Heart left ventricle (tissue), 16 donors: ENCODE measurements at places on chromosomes 6 and 20. TPM values are rescaled to one million over a fixed set of nuclear protein-coding genes. Genes with fewer than 3 reads are reported as not detected.

GRCh38 chr20:24685736-24686135, 216.3 kb downstream of the SYNDIG1 start:
- no peak for DNase-seq

The COL10A1 gene
- total RNA-seq: not detected

- DNase-seq: no peak
Observed at GRCh38 chr6:28315628-28316027, 20.3 kb downstream of the ZSCAN31 start.

- DNase-seq: no peak
Observed at GRCh38 chr6:15577550-15578171, 85.2 kb downstream of the DTNBP1 start.

DNA sequence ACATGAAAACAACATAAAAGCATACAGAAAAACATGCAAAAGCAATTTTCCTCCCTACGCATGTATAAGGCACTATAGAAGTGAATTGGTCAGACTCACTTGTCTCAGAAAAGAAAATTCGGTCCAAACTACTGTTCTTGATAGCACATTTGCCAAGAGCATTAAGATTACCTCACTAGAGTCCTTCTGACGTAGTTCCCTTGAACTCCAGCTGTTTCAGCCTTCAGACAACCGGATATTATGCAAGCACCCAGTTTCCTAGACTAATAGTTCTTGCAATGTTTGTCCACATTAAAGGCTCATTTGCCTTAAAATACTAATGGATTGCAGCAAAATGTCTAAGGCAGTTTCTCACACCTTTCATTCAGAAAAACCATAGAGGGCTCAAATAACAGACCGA, 2.5 kb upstream of the CASS4 start:
- DNase-seq: no peak

- no peak for DNase-seq
Observed at GRCh38 chr6:2865694-2866151, 24.1 kb upstream of the SERPINB1 start.

GRCh38 chr6:140669321-140669720, 1294.9 kb upstream of the CITED2 start:
- no peak for DNase-seq

DNA sequence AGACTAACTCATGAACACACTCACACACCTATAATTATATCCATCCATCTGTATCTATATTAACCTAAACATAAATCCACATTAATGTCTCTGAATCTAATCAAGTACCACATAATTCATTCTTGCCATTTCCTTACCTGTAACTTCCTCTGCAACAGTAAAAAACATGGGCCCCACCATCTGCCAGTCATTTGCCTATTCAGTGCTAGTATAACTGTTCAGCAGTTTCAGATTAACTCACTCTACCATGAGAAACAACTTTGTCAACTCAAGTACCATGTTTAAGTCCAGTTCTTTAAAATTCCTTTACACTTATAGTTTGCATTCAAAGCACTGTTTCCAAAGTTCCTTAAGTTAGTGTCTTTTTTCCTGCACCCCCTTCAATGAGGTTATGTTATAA, 68.8 kb downstream of the LAMP5 start:
- no peak for DNase-seq

GRCh38 chr20:22462975-22463914, 121.1 kb downstream of the FOXA2 start:
- no peak for DNase-seq

- no peak for DNase-seq
Observed at GRCh38 chr20:48139262-48140041, 354.2 kb upstream of the SULF2 start.

DNA sequence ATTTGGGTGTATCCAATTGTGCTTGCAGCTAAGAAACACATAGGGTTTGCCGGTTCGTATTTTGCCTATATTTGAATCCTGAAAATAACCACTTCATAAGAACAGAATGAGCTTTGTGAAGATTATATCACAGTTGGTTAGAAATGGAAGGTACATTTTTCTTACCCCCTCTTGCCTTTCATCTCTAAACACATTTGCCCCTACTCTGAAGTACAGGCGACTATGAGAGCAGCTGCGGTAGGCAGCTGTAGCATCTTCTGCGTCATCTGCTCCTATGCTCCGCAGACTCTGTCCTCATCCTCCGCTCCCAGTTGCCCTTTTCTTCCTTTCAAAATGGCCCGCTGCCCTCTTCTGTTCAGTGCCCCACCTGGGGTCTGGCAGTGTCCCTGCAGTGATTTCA, 47.6 kb upstream of the REV3L start:
- no peak for DNase-seq

The SRMS gene
- total RNA-seq: not detected

DNA sequence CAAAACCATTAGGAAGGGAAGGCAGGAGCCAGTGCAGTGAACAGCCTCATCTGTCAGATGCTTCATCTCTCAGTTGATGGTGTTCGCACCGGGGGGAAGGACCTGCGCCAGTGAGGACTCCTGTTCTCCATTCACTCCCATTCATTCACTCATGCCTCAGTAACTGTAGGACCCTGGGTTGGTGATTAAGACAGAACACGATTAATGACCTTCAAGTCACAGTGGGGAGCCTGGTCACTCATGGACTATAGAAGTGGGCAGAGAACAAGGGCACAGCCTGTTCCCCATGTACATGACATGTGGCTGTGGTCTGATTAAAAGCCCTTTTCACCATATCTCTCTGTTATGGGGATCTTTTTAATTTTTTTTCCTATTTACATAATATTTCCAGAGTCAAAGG, 113.3 kb downstream of the RPS12 start:
- DNase-seq: no peak

DNA sequence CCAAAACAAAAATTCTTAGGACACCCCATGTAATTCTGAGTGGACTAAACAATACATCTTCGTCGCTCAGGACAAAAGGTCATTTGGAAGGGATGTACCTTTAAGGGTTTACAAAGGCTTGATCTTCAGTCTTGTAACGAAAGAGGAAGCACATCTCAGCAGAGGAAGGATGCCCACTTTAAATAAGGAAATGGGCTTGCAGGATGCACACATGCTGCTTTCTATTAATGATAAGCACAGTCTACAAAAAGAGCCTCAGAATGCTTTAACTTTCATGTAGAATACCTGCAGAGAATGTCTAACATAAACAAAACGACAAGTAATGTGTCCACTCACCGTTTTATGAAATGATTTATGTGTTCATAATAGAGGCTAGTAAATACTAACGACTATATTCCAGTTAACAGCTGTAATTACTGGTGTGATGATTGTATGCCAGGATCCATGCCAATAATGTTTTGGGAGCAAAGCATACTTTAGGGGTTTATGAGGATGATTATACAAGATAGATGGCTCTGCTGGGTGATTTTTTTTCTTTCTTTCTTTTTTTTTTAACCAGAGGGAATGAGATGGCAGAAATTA, 216.9 kb downstream of the GMDS start:
- DNase-seq: no peak

DNA sequence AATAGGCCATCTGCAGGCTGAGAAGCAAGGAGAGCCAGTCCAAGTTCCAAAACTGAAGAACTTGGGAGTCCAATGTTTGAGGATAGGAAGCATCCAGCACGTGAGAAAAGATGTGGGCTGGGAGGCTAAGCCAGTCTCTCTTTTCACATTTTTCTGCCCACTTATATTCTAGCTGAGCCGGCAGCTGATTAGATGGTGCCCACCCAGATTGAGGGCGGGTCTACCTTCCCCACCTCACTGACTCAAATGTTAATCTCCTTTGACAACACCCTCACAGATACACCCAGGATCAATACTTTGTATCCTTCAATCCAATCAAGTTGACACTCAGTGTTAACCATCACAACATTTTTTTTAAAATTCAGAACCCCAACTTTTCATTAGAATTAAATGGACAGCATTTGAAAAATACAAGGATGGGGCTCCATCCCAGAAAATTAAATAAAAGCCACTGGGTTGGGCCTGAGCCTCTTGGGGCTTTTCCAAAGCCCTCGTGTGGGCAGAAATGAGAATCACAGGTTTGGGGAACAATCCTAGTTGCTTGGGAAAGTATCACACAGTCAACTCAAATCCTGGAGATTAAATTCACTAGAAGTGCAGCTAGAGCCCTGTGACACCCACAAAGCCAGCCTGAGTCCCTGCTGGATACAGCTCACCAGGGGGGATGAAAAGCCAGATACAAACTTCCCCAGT, 2.2 kb downstream of the CLDN20 start:
- DNase-seq: no peak

The MUCL3 gene
- total RNA-seq: not detected

DNA sequence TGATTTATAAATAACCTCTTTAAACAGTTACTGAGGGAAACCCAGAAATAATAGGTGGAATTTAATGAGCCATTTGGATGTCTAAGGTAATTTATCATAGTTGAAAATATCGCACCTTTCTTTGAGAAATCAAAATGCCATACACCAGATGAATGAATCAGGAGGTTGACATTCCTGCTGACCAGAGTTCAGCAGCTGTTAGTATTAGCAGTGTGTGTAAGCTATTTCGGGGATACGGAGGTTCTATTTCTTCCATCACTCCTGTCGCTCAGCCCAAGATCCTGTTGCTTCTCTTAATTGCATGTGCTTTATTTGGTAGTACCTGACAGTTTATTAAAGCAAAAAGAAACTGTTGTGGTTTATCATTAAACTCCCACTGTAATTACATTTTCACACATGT, 67.1 kb downstream of the HDGFL1 start:
- no peak for DNase-seq

The SLC24A3 gene
- total RNA-seq: 0.43 TPM

The TRIM10 gene
- not detected for total RNA-seq

The PDCD2 gene
- 42.7 TPM for total RNA-seq

The CRYBG1 gene
- 17.7 TPM for total RNA-seq

- DNase-seq: no peak
Observed at GRCh38 chr20:2285613-2286012, 10.2 kb upstream of the TGM3 start.

The SSTR4 gene
- not detected for total RNA-seq

The TBXT gene
- not detected for total RNA-seq

- no peak for DNase-seq
Observed at GRCh38 chr6:128335963-128336362, 184.4 kb downstream of the PTPRK start.

The PPP1R3G gene
- total RNA-seq: 11.5 TPM

DNA sequence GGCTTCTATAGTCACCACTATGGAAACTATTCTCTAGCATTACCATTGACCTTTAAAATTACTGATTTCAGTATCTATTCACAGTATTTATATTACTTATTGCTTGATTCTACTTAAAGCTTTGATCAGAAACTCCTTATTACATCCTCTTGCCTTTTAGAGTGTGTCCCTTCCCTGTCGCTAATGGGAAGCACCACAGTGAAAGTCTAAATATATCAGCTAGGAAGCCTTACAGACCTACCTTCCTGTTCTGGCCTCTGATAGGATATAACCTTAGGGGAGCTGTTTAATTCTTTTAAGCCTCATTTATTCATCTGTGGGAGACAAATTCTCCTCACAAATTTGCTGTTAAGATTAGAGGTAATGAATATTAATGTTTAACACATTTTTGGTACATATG, 122.7 kb downstream of the ADGRB3 start:
- no peak for DNase-seq

DNA sequence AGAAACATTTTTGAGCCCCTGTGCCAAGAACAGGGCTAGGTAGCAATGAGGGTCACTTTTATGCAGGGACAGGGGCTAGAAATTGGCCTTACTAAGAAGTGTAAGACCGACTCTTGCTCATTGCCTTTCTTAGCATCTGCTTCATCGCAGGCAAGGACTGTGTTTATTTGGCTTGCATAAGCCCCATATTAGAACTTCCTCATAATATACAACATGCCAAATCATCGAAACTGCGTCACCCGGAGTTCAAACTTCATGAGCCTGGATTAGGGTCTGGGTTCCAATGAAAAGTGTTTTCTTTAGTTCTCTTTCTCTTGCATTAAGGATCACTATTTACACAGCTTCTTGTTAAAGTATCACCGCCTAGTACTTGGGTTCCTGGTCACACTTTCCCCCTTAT, 977 bp upstream of the SMAP1 start:
- no peak for DNase-seq

DNA sequence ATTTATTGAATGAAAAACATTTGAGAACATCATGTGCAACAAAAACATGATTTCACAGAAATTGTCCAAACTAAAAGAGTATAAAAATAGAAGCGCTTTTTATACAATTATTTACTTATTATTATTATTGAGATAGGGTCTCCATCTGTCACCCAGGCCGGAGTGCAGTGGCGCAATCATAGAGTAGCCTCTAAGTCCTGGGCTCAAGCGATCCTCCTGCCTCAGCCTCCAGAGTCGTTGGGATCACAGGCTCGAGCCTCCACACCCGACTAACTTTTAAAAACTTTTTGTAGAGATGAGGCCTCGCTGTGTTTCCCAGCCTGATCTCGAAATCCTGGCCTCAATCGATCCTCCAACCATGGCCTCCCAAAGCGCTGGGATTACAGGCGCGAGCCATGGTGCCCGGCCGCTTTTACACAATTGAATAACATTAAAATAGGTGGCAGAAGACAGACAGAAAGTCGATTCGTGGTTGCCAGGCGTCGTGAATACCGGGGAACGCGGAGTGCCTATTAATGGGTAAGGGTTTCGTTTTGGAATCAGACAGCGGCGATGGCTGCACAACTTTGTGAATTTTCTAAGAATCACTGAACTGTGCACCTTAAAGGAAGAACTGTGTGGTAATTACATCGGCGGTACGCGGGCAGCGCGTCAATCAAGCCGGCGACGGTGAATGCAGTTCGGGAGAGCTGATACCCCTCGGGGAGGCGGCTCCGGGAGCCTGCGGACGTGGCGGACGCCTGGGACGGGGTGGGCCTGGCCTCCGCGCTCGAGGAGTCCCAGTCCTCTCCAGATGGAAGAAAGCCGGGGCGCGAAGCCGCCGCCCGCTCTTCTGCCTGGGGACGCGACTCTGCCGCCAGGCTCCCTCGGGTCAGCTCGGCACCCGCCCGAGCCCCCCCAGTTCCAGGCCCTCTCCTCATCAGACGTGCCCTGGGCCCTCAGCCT, 807 bp downstream of the TBC1D20 start:
- peak; percentile 63 for DNase-seq

GRCh38 chr6:110980648-110981047, 1.2 kb upstream of the RPF2 start:
- DNase-seq: no peak

DNA sequence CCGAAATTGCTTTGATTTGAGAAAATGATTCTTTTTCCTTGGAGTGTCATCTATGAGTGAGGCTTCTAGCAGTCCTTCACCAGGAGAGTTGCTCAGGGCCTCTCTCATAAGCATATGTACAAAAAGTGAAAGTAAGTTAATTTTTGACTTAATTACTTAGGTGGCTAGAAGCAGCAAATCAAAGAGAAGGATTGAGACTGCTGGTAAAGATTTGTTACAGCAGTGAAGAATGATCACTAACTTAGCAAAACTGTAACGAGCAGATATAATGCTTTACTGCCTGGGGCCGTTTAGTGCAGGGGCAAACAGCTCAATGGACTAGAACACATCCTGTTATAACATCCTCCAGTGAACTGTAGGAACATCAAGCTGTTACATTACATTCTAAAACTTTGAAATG, 167.8 kb upstream of the RIPOR2 start:
- DNase-seq: no peak
